NCI-H526 treated with DMSO at 0.1 percent for 48 hours (cell line): ENCODE measurements at places on chromosomes 12 and 14.

DNA sequence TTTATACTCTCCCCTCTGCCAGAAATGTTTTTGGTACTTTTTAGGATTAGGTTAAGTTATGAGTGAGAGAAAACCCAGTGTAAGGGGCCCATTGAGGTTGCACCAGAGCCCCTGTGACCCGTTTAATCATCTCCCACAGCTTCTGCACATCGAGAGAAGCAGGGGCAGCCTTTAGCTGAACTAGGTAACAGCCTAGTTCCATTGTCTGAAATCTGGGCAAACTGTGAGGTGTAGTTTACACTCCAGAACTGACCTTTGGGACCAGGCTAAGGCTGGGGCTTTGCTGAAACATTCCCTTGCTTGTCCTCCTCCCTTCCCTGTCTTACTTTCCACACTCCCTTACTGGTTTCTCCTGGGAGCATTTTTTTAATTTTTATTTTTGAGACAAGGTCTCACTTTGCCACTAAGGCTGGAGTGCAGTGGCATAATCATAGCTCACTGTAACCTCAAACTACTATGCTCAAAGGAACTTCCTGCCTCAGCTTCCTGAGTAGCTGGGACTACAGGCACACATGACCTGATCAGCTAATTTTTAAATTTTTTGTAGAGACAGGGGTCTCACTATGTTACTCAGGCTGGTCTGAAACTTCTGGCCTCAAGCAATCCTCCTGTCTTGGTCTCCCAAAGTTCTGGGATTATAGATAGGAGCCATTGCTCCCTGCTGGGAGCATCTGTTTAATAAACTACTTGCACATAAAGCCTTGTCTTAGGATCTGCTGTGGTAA, 25.9 kb upstream of the DHRS2 start:
- no peak for DNase-seq

DNA sequence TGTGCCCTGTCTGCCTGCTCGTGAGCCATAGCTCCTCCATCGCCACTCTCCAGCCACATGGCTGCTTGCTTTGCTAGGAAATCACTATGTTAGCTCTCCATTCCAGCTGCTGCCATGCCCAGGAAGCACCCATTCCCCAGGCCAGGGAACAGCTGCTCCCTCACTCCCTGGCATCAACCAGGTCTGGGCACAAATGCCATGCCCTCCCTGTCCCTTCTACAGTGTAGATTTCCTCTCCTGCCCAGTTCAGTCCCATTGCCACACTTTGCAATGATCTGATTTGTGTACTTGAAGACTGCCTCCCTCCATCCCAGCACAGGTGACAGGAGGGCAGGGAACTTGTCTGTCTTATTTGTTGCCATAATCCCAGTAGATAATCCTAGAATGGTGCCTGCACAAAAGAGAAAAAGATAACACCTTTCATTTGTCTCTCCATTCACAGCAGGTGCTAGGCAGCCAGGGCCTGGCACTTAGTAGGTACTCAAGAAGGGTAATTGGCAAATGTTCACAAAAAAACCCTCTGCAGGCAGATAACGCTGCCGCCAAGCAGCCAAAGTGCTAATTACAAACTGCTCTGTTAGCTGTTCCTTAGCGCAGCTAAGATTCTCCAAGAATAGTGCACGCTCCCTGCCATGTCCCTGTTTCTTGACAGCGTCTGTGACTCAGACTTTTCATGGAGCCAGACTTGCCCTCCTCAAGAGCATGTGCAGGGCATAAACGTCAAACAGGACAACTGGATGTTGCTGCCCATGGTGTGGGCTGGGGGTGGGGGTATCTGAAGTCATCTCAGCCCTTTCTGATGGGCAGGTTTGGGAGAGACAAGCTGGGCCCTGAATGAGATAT, 69.1 kb downstream of the ARL6IP4 start:
- DNase-seq: no peak

DNA sequence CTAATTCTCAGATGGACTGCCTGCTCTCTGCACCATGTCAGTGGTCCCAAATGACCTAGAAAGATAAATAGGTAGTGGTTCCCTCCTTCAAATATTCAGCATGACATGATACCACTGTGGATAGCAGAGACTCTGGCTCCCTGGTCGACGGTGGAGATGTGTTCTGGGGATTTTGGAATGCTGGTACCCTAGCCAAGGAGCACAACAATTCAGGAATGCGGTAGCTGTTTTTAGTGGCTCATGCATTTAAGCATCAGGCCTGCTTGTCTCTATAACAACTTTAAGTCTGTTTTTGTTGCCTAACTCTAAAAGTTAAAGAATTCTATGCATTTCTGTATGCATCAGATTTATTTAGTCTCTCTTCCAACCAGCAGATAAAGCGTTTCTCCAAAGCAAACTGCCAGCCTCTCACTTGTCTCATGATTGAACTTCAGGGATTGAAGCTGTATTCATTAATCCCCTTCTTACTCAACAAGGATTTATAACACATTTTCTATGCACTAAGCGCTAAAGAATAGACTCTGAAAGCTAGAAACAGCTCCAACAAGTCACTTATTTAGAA, 164.9 kb upstream of the BMP4 start:
- no peak for DNase-seq

DNA sequence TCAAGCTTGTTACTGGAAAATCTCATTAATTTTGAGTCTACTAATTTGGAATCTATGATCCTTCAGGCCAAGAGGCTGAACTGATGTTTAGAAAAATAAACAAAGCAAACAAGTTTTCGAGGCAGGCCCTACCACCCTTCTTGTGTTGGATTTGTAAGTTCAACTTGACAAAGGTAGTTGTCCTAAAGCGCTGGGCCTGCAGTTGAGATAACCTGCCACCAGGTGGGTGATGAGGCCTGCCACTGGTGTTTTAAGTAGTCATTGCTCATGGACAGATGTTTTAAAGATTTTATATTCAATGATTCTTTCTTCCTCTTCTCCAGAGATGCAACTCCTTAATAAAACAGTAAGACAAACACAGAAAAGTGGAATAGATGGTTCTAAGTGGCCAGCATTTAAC, 19.4 kb downstream of the ACVRL1 start:
- no peak for DNase-seq

- no peak for DNase-seq
Measured at GRCh38 chr12:122789637-122790036, 15.3 kb downstream of the CCDC62 start.

- DNase-seq: no peak
Measured at GRCh38 chr14:31172084-31172483, 35.5 kb downstream of the HECTD1 start.

- no peak for DNase-seq
Measured at GRCh38 chr12:6632026-6632983, 3.5 kb downstream of the LPAR5 start.

GRCh38 chr12:28390206-28390605, 199.9 kb downstream of the CCDC91 start:
- no peak for DNase-seq

GRCh38 chr12:52074971-52075724, 4.4 kb upstream of the SMIM41 start:
- no peak for DNase-seq

GRCh38 chr12:54412786-54413185, 6.3 kb downstream of the ITGA5 start:
- no peak for DNase-seq

DNA sequence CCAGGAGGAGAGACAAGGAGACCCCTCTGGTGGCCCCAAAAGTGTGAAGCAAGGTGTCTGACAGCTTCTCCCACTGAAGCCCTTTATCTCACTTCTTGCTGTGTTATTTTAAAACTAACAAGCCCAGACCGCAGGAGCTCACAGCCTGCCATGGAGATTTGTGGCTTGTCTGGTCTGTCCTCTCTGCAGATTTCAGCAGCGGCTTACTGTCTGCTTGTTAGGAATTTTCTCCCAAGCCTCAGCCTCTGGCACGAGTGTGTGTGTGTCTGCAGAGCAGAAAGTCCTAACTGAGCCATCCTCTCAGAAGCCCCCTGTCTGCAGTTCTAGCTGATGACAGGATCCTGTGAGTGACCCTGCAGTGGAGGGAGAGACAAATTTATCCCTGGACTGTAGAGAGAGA, 87.9 kb upstream of the HSPB8 start:
- DNase-seq: no peak

GRCh38 chr12:57236201-57236924, 6.9 kb downstream of the SHMT2 start:
- DNase-seq: peak; percentile 40

DNA sequence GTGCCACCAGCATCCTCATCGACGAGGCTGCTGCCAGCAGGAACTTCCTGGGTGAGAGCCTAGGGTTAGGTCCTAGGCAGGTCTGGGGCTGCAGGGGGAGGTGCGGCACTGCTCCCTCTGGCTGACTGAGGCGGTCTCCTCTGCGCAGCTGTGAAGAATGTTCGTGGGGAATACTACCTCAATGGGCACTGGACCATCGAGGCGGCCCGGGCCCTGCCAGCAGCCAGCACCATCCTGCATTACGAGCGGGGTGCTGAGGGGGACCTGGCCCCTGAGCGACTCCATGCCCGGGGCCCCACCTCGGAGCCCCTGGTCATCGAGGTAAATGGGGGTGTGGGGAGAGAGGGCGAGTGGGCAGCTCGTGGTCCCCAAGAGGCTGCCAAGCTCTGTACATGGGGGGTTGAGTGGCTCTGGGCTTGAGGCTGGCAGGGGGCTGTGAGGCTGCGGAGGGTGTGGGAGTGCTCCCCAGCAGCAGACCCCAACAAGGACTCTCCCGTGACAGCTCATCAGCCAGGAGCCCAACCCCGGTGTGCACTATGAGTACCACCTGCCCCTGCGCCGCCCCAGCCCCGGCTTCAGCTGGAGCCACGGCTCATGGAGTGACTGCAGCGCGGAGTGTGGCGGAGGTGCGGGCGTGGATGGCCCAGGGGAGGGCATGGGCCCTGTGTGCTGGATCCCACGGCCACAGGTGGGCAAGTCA, 14.4 kb downstream of the PAPLN start:
- no peak for DNase-seq

DNA sequence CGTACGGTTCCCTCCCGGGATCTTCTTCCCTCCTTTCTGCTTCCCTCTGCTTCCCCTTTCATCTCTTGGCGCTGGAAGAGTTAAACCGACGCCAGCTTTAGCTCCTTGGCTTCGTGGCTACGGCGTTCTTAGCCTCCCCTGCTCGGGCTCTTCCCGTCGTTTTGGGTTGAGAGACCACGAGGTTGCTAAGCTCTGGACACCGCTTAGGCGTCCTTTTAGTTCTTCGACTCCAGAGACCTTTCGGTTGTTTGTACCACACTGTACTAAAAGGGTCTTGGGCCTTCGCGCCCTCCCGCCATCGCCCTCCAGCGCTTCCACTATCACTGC, 545 bp downstream of the CPSF2 start:
- no peak for DNase-seq

- DNase-seq: no peak
Measured at GRCh38 chr14:68396461-68396860, 396.4 kb downstream of the ZFP36L1 start.

GRCh38 chr12:45220363-45220931, 4.6 kb downstream of the ANO6 start:
- no peak for DNase-seq

DNA sequence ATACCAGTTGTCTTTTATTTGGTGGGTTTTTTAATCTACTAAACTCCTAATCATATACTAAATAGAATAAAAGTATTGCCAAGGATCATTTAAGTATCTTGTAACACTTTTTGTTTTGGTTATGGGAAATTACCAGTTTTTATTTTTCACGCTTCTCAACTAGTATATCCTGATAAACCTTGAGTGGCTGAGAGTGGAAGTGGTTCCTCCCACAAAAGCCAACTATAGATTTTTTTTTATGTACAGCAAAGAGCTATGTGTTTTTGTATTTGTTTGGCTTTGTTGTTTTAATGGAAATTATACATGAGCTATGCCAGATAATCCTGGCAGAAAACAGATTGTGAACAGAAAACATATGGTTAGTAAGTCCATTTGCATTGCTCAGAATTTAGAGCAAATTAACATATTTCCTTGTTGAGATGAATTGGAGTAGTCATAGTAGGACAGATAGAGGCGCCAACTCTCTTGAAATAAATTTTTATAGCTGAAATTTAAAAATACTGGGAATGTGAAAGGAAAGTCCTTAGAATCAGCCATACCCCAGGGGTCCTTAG, 60.9 kb upstream of the PSMA6 start:
- DNase-seq: no peak

DNA sequence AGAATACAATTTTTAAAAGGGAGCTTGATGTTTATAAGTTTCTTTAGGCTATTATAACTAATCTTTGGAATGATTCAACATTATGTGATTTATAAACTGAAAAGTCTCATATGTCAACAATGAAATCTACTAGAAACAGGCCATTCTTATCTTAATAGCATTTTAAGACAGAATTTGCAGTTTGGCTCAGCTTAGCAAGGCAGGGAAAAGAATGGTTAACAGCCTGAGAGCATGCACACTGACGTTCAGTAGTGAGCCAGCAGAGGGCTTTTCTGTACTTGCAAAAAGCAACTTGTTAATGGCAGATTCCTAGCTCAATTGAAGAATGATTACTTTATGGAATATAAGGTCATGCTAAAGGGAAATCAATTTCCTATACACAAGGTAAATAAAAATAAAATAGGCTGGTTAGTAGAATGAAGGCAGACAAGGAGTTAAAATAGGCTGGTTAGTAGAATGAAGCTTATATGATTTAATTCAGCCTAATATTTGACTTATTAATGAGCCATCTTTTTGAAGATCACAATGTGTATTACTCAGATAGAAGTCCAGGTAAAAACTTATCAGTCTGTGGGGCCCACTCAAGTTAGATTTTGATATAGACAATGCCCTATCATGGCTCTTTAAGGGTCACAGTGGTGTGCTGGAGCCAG, 95.9 kb downstream of the OTOGL start:
- peak; percentile 12 for DNase-seq

- DNase-seq: no peak
Measured at GRCh38 chr12:131928080-131928710, 881 bp upstream of the PUS1 start.

DNA sequence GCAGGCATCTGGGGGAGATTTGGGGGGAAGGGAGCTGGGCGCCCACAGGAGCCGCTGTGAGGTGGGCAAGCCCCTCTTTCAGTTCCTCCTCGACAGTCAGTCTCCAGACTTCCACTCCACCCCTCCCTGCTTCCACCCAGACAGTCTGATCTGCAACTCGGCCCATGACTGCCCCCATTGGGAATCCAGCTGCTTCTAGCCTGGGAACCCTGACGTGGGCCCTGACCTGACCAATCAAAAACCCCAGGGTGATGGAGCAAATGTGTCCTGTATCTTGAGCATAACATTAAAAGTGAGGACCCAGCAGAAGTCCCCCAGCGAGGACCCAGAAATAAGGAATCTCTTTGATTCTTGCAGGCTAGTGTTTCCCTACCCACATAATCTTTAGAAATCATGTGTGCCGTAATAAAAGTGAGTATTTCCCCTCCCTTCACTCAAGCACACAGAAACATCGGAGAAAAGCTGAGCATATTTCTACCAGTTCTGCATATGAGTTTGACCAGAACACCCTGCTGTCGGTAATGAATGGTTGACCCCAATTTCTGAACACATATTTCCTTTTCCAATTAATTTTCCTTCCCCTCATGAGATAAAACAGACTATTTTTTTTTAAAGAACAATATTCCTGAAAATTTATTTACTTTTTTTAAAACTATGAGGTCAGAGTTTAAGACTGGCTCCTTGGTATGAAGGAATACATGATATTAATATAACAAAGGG, 6.4 kb downstream of the SSH1 start:
- no peak for DNase-seq

DNA sequence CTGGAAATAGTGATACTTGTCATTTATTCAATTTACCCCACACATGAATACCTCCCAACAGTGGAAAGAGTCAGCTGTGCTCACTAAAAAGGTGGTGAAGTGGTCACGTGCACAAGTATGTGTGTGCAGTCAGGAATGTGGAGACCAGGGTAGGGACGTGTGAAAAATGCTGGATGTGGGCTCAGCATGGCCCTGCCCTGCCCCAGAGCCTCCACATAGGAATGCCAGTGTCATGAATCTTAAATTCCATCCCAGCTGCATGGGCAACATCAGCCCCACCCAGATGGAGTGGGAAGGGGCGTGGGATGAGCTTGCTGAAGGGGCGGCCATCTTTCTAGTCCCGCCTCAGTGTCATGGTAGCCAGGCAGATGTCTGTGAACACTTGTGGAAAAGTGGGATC, 87.7 kb downstream of the C12orf75 start:
- DNase-seq: no peak
